HS-27A (cell line): ENCODE measurements at places on chromosomes 12 and 14.

DNA sequence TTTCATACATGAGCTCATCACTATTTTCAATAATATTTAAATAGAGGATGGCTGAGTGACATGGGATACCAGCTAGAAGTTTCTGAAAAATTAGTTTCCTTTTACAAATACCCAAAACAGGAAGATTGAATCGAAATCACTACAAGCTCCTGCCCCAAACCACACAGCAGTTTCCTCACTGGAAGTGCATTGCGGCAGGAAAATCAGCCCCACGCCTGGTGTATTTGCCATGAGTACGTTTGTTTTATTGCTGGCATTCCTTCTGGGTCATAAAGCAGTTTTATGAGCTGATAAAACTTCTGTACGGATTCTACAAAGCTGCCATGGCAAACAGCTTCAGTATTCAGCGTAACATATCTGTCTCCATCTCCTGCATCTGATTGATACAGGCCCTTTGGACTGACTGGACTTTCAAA, 23.7 kb downstream of the CDC42BPB start:
- DNase-seq, result no peak

DNA sequence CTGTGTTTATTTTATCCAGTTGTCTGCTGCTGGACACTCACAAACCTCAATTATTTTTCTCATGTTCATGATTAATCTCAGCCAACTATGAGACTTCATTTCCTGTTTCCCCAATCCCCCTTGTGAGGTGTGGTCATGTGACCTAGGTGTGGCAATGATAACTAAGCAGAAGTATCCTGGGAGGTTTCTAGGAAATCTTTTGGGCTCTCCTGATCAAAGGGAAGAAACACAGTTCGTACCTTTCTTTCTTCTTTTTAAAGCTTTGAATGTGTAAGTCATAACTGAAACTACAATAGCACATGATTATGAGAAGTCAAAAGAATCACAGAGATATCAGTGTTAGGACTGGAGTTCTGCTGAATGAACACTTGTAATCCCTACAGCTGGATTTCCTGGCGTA, 34.4 kb upstream of the MANSC4 start:
- no peak for DNase-seq

- no peak for DNase-seq
These were observed 7.2 kb downstream of the ALDH2 start for GRCh38 chr12:111773801-111774551.

GRCh38 chr12:3617565-3617964, 126.6 kb downstream of the PRMT8 start:
- no peak for DNase-seq

DNA sequence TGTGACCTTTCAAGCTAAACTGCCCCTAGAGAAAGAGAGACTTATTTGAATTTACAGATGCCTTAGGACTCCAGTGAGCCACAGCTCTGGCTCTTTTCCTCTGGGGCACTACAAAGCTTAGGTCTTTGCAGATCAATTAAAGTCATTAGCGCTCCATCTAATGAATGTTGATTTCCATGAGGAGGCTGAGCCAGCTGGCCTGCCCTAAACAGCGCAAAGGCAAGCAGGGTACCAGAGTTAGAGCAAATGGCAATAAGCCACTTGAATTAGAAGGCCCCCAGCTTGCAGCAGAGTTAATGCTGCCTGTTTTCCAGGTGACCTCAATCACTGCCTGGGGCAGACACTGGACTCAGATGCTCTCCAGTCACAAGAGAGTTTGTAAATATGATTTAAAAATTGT, 695.3 kb downstream of the DIO2 start:
- no peak for DNase-seq

DNA sequence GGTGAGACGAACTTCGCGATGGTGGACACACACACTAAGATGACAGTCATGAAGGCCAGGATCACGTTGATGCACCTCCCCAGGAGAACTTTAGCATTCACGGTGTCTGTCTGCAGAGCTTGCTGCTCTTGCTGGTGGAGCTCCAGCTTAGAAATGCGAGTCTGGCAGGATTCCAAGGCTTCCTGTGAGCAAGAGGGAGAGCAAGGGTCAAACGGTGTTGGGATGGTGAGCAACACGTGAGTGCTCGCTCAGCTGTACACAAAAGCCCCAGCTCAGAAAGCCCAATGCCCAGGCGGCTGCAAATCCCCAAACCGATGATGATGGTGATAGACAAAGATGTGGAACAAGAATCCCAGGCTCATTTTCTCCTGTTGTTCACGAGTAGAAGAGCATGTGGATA, 78.8 kb downstream of the TMCC3 start:
- DNase-seq, result peak; percentile 46

DNA sequence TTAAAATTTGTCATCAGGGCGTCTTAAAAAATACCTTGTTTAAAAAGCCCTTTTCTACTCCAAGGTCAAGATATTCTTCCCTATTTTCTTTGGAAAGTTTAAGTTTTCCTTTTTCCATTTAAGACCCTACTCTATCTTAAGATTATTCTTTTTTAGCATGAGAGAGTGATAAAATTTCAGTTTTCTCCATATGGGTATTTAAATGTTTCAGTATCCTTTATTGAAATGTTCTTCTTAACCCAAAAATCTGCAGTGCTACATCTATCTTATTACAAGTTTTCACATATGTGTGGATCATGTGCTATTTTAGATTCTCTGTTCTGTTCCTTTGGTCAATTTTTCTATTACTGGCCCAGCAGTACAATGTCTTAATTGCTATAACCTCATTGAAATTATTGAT, 202.2 kb downstream of the TTC6 start:
- DNase-seq, result no peak

- DNase-seq, result peak; percentile 93
These were observed 320.6 kb downstream of the RAD51B start for GRCh38 chr14:68140076-68140741.

DNA sequence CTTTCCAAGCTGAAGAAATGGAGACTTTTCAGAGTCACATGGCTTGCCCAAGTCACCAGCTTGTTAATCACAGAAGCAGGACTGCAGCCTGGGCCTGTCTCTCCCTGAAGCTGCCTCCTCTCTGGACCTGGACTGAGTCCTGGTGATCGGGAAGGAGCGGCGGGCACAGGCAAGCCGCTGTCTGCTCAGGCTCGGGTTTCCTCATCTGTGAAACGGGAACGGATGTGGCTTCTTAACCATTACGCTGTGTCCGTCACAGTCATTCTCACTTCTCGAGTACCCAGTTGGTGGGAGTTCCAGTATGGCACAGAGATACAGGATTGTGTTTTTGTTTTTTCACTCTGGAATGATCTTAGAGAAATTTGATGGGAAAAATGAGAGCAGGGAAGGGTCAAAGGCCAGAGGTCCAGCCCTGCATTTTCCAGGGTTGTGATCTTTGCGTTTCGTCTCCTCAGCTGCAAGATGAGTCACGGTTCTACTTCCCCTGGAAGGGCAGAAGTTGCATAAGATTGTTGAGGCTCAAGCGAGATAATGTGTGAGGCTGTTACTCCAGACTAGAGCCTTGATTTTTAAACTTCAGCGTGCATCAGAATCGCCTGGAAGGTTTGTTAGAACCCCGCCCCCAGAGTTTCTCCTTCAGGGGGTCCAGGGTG, 7.6 kb upstream of the LRTM2 start:
- DNase-seq, result no peak

DNA sequence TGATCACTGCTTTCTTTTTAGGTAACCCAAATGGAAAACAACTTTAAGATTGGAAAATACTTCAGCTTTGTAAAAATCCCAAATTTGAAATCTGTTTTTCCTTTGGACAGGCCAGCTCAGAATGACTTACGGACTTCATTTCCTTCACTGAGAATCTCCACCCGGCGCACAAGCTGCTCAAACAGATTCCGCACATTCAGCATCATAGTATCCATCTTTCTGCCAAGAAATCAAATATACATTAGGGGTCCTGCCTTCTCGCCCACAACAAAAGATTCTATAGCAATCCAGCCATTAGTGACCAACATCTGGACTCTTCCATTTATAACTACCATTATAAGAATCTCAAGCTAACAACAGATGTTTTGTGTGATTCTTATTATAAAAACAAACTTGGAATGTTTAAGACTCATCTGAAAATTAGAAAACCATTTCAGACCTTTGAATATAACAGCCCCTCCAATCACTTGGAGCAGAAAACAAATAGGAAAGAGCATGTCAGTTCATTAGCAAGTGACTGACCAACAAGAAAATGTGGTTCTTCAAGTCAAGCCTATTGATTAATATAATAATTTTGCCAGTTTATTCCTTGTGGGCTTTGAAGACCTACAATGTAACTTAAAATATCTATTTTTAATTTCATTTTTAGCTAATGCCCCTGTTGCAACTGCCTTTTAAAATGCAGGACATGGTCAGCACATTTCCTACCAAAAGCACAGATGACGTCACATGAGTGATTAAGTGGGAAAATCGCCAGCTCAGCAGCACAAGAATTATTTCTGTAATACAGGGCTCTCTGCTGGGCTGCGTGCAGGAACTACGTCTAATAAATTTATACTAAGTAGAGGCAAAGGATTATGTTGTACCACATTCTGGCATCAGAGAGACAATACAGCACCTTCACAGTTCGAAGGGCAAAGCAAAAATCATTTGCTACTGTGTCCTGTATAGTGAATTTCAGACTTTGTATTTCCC, 8.5 kb downstream of the RACGAP1 start:
- DNase-seq, result no peak
